ENCODE measurements at places on chromosomes 13 and 19.

- DNase-seq = no peak
These were observed 12.4 kb downstream of the GRIN2D start for GRCh38 chr19:48405850-48406249.

- DNase-seq = no peak
These were observed 30.7 kb upstream of the CSNK1A1L start for GRCh38 chr13:37136187-37136586.

DNA sequence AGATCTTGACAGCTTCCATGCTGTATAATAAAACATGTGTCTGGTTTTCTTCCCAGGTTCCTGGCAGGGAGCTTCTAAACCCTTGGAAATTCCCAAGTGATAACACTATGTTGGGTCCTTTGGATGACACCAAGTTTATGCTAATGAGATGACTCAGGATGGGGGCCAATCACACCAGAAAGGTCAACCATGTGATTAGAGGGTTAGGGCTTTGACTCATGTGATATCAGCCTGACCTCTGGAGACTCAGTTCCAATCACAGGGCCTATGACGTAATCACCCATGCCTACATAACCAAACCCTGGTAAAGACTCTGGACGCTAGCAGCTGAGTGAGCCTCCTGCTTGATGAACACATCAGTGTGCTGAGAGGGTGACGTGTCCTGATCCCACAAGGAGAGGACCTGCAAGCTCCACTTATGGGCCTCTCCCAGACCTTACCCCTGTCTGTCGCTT is 203.6 kb downstream of the DCLK1 start:
- DNase-seq = peak; percentile 70

GRCh38 chr19:10228920-10229319 is 2.2 kb downstream of the S1PR2 start:
- DNase-seq = no peak

DNA sequence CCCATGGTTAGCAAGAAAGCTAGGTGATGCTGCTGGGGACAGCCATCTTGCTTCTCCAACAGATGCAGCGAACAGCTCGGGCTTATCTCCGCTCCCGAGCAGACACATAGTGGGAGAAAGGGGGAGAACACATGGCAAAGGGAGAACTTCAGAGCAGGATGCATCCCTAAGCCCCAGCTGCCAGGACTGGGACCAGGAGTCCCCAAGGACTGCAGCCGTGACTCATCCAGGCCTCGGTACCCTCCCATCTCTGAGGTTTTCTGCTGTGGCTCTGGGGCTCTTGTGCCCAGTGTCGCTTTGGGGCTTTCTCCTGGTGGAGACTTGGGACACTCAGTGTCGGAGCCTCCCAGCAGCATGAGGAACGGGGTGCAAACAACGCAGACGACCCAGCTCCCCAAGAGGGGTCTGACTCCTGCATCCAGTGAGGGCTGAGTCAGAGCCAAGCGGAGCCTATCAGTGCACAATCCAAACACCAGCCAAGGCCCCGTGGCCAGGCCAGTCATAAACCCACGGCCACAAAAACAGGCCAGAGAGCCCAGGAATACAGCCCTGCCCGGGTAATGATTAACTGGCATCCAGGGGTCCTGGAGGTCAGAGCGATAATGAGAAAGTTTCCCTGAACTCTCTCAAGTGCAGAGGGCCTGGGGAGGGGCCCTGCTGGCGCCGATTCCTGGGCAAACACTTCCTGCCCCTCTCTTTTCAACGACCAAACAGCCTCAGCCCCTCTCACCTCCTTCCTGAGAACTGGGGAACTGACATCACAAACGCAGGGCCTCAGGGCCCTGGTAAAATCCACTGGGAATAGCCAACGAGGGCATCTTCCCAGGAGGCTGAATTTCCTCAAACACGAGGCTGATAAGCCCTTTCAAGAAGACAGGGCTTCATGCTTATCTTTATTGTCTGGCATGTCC is 202.9 kb downstream of the USP12 start:
- no peak for DNase-seq

DNA sequence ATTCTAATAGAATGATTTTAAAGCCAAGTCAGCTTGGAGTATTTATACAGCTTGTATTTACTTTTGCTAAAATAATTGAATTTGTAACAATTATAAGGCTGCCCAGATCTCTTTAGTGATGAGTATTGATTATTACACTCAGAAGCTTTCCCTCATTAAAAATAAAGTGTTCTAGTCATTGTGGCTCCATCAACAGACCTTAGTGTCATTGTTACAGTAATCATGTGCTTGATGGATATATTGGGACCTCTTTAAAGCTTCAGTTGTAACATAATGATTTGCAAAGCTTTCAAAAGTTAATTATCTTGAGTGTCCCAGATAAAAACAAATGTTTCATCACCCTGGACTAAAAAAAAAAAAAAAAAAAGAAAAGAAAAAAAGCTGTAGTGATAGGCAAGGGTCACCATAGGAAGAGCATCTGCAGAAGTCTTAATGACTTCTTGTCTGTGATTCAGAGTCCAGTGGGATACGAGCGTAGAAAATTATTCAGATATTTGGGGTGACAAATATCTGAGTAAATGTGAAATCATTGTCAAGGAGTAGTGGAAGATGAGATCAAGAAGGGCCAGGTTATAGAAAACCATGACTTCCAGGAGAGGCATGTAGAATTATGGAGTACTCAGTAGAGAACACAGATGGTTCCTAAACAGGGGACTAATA is 369.6 kb downstream of the DCT start:
- DNase-seq = no peak

DNA sequence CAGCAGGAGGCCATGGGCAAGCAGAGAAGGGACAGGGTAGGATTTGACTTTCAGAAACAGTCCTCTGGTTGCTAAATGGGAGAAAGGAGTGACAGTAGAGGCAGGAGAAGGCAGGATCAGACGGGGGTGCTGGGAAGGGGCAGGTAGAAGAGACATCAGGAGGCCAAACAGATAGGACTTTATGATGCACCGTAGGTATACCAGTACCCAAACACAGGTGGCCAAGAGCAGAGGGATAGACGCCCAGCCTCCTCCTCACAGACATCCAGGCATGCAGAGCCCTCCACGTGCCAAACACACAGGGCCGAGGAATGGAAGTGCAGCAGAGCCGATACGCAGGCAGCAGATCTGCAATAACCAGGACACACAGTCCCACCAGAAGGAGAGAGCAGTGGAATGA is 1.3 kb upstream of the AXL start:
- DNase-seq = no peak

DNA sequence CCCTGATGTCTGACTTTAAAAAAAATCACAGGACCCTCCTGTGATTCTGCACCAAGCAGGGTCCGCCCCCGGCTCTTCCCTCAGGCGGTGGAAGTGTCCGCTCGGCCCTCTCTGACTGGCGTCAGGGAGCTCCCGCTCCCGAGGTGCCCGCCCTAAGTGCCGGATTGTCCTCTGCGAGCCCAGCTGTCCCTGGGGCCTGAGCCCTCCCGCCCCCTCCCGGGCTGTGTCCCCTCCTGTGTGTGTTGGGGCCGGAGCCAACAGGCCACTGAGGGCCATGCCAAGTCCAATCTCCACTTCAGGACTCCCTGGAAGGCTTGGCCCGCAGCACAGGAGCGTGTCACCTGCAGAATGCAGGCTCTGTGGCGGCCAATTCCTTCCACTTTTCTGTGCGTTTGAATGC is 25.4 kb downstream of the MAP2K2 start:
- no peak for DNase-seq

DNA sequence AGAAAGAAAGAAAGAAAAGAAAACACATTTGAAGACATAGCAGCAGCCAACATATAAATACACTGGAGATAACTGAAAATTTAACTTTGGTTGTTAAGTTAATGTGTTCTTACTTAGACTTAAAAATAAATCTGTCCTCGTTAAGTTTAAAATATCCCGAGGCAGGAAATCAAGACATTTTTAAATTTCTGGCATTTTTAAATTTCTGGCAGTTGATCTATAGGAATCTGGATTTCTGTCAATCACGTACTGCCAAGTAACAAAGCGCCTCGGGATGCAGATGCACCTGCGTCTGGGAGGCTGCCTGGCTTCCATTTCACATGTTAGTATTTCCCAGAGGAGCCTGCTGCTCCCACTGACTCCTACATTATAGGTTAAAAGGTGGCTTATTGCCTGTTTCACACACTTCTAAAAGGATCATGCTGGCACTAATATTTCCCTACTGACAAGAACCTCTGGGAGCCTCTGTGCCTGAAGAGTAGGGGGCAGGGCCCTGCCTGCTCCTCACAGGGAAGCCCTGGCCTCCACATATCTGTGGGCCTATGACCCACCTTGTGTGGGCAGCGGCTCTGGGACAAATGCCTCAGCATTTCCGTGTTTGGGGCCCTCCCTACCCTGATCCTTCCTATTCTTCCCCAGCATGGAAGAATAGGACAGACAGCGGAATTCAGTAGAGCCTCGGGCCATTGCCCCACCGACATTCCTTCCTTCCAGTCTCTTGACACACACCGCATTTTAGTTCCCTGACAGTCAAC is 62.8 kb upstream of the ATP12A start:
- no peak for DNase-seq

GRCh38 chr19:23470873-23471545 is 75.7 kb upstream of the ZNF91 start:
- no peak for DNase-seq

- no peak for DNase-seq
These were observed 52.0 kb upstream of the C13orf46 start for GRCh38 chr13:114025714-114026431.

GRCh38 chr13:80237646-80238045 is 103.3 kb downstream of the SPRY2 start:
- peak; percentile 43 for DNase-seq

DNA sequence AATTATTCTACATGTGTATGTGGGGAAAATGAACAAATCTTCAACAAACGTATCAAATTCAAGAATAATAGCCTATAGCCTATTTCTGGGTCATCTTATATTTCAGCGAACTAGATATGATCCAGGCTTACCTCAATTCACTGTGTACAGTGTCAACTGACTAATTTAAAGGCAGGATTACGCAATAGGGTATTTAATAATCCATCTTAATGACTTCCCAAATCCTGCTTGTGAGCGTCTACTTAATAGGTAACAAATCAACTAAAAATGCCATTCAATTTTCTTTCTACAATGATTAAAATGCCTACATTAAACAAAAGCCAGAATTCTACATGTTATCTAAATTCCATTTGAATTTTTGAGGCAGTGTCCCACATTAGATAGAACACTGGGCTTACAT is 67.0 kb downstream of the USP12 start:
- no peak for DNase-seq

- no peak for DNase-seq
These were observed 155.6 kb upstream of the RNF113B start for GRCh38 chr13:98332691-98333090.

DNA sequence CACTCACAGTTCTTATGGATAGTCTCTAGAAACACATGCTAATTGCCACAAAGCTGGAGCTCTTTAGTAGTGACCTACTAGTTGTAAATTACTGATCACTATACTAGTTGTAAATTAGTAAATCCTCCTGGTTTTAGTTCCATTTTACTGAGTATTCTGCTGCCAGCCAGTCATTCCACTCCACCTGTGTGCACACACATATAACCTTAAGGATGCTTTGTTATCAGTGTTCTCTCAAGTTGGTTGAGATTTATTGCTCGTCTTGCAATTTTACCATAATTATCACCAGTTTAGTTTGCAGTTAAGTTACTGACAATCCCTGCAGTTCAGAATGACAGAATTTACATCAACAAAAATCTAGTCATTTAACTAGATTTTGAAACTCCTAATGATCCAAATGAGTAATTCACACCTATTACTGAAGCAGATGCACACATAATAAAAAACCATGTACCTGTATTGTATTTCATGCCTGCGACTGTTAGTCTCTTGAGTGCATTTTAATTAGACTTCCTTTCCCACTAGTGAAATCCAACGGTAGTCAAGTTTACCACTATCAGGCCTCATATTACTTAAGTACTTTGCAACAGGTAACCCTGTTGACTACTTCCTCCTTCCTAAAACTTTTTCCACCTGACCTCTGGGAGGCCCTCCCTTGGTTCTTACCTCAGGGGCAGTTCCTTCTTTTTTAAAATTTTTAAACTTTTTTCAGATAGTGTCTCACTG is 7.6 kb downstream of the TPT1 start:
- no peak for DNase-seq

GRCh38 chr19:41726493-41726892 is 18.1 kb downstream of the CEACAM5 start:
- no peak for DNase-seq

DNA sequence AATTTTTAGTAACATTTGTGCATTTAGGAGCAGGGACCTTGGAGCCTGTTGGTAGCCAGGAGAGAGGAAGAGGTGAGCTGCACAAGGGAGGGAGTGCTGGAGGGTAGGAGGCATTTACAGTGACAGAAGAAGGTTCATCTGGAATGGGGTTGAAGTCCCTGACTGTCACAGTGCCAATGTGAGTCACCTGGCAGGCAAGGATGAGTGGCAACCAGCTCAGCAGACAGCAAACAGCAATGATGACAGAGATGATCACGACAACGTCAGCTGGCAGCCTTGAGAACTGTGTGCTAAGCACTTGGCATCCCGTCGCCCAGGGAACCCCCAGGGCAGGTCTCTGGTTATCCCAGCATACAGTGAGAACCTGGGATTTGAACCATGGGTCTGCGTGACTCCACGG is 2.6 kb downstream of the OR10H5 start:
- no peak for DNase-seq

DNA sequence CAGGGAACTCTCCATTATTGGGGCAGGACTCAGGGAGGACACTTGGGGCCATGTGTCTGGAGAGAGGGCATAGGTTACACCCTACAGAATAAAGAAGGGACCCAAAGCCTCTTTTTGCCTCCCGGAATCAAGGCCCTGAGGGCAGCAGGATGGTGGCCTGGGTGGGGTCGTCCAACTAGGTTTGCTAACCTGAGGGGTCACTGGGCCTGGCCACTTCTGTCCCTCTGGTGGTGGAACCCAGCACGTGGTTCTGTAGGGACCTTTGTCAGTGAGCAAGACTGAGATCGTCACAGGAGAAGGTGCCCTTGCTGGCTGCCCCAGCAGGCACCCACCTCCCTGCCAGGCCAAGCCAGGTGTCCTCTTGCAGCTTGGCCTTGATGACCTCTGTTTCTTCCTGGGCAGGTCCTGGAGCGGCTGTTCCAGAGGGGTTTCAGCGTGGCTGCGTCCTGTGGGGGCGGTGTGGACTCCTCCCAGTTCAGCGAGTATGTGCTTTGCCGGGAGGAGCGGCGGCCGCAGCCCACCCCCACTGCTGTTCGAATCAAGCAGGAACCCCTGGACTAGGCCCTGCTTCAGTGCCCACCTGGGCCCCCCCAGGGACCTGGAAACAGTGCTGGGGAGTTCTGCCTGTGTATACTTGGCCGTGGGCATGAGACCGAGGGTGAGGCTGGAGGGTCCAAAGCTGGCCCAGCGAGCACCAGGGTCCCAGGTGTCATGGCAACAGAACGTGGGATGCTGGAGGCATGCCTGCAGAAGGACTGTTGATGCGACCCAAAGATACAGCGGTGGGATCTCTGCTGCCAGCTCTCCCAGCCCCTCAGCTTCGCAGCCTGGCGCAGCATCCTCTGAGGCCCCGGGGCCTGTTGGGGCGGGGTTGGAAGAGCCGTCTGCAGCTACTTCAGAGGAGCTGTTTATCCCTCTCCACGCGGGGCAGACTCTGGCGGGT is 16.0 kb downstream of the KCTD15 start:
- DNase-seq = no peak

- no peak for DNase-seq
These were observed 13.7 kb downstream of the FAM124A start for GRCh38 chr13:51235756-51236490.

GRCh38 chr13:106083620-106084350 is 451.7 kb downstream of the EFNB2 start:
- DNase-seq = no peak

Measured in GM04503 (cell line).